ENCODE measurements at places on chromosomes 2 and 18. TPM values are rescaled to one million over a fixed set of nuclear protein-coding genes. Genes with fewer than 3 reads are reported as not detected.
A peak's percentile ranks its signal among the peaks of the same experiment; 100 is the strongest.

Gene KLF11
- 11.6 TPM for total RNA-seq

Gene HOXD1
- total RNA-seq: 15.4 TPM

Gene MYL12A
- total RNA-seq: 781 TPM

Gene SH3BP4
- total RNA-seq: 42.3 TPM

Gene GTF2A1L
- 0.09 TPM for total RNA-seq

Gene SLC35G4
- not detected for total RNA-seq

Gene CRYBA2
- total RNA-seq: not detected

GRCh38 chr2:226427538-226428307, 371.9 kb downstream of the IRS1 start:
- no peak for DNase-seq

DNA sequence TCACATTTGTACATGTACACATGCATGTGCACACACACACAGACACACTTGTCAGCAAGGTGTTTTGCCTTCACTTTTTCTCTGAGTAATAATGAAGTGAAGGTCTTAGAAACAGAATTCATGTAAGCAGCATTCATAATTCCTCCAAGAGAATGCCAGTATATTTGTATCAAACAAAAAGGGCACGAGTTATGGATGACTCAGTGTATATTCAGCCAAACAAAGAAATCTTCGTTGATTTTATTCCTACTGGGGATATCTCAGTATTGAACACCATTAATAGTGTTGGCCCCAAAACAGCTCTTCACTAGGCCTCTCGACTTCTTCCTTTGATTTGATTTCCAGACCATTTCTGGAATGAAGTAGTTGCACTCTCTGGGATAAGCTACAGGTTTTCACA, 125.3 kb downstream of the PIK3C3 start:
- no peak for DNase-seq

GRCh38 chr2:149040451-149040850, 2.0 kb downstream of the LYPD6B start:
- peak; percentile 43 for DNase-seq

- DNase-seq: no peak
Measured at GRCh38 chr2:188196343-188197008, 95.2 kb upstream of the GULP1 start.

DNA sequence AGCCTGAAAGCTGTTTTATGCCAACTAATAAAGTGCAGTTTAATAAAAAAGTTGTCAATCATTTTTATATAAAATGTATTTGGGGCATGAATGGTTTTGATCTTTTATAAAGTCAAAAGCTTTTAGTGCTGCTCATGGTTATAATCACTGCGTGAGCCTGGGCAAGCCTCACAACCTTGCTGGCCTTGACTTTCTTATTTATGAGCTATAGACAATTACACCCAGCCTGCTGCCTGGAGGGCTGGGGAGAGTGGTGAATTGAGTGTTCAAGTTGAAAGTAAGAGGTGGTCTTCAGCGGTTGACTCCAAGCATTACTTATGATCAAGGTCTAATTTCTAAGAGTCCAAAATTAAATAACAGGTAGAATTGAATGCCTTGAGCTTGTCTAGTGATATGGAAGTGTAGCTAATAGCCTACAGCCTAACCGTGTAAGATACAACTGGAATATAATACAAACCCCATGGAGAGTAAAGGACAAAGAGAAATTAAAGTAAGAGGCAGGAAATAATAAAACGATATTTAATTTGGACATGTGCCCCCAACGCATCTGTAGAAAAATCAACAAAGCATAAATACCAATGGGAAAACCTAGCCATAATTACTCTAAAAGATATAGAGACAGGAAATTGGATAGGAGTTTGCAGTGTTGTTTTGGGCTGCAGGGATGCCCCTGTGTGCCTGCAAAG, 106.0 kb upstream of the CYP1B1 start:
- no peak for DNase-seq

- no peak for DNase-seq
Measured at GRCh38 chr2:153354377-153354776, 124.2 kb downstream of the RPRM start.

DNA sequence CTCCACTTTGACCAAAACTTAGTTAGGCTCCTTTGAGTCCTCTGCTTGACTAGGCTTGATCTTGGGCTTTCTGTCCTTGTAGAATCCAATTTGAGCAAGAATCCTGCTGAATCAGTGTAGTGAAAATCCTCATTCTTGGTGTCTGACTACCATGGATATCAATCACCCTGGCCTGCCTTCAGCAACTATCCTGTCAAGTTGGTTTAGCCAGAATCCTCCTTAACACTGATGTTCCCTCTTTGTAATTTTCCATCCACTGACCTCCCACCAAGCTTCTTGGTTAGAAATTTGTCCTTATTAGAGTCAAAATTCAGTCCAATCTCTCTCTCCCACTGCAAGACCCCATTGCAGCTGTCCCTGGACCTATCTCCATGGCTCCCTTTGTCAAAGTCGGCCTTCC, 494 bp upstream of the RBM45 start:
- DNase-seq: no peak

DNA sequence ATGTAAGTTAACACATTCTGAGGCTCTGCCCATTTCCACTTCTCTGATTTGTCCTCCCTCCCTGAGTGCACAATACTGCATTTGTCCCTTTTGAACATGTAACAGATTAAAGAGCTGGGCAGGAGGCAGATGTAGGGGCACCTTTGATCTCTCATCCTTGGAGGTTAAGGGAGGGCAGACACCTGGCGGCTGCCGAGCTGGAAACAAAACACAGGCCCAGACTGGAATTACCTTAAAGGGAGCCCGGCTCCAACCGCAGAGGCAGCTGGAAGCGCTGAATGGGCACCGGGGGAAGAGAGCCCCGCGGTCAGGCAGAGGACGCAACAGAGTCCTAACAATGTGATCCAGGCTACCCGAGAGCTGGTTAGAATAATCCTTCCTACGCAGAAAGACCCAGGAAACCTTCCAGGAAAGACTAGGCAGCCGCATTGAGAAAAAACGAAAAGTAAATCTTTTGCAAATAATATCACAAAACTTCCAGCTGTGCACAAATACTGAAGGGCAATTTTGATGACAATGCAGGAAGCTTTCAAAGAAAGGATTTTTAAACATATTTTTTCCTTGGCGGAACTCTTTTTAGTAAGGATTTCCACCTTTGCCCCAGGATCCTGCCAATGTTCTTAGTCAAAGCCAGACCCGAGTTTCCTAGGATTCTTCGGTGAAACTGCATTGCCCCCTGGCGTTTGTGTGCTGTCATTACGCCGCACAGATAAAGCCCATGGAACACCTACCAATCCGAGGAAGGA, 216.0 kb downstream of the TGIF1 start:
- peak; percentile 96 for DNase-seq

- DNase-seq: no peak
Measured at GRCh38 chr2:1673160-1673944, 71.0 kb downstream of the PXDN start.

DNA sequence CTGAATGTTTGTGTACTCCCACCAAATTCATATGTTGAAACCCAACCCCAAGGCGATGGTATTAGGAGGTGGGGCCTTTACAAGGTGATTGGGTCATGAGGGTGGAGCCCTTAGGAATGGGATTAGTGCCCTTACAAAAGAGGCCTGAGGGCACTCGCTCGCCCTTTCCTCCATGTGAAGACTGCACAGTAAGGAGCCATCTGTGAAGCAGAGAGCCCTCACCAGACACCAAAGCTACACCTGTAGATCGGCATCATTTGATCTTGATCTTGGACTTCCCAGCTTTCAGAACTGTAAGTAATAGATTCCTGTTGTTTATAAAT, 62.9 kb upstream of the FZD7 start:
- no peak for DNase-seq

DNA sequence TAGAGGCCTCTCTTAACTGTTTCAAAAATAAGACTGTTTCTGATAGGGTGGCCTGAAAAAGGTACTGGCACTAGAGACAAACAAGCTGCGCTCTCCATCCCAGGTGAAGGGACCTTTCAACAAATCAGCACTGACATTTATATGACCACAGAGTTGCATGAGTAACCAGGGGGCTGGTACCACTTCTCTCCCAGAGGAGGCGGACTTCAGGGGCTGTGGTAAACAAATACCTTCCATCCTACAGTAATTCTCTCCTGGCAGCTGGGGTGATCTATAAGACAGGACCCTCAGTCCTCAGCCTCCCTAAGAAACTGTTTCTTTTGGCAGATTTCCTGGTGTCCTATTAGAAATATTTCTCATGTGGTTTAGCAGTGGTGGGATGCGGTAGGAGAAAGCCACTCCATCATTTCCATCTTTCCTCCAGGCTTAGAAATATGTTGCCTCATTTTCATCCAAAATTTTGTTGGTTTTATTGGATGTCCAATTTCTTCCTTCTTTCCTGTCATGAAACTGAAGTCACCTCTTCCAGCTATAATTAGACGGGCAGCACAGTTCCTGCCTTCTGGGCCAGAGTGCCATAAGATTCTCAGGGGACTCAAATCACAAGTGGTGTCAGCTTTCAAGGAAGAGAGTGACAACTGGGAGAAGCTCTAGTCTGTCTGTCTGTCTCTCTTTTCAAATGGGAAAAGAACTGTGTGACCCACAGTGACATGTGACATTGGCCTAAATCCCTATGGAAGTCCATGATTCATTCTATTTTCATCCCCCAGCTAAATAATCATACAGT, 96.4 kb downstream of the CYRIA start:
- DNase-seq: no peak

GRCh38 chr2:157428500-157429175, 15.3 kb downstream of the CYTIP start:
- no peak for DNase-seq

GRCh38 chr18:69002233-69002632, 204.4 kb downstream of the CCDC102B start:
- no peak for DNase-seq

- DNase-seq: no peak
Measured at GRCh38 chr18:24766376-24766775, 305.9 kb downstream of the HRH4 start.

- DNase-seq: no peak
Measured at GRCh38 chr2:227881866-227882517, 10.6 kb downstream of the DAW1 start.

DNA sequence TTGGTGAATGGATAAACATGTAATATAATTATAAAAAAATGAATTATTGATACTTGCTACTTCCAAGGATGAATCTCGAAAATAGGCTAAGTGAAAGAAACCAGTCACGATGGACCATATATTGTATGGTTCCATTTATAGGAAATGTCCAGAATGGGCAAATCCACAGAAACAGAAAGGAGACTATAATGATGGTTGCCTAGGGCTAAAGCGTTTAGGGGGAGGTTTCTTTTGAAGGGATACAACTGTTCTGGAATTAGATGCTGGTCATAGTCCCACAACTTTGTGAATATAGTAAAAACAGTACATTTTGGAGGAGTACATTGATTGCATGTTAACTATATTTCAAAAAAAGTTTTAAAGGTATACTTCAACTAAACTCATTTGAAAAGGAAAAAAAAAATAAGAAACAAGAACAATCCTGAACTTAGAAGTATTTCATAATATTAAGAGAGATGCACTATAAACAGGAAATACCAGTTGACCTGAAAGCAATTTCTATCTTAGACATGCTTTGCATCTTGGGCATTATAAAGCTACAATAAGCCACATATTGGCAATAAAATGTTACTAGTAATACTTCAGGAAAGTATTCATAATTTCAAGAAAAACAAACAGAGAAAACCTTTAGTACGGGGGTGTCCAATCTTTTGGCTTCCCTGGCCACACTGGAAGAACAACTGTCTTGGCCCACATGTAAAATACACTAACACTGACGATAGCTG, 130.0 kb downstream of the C2orf74 start:
- no peak for DNase-seq

GRCh38 chr2:126836761-126837679, 61.7 kb upstream of the TEX51 start:
- DNase-seq: no peak

DNA sequence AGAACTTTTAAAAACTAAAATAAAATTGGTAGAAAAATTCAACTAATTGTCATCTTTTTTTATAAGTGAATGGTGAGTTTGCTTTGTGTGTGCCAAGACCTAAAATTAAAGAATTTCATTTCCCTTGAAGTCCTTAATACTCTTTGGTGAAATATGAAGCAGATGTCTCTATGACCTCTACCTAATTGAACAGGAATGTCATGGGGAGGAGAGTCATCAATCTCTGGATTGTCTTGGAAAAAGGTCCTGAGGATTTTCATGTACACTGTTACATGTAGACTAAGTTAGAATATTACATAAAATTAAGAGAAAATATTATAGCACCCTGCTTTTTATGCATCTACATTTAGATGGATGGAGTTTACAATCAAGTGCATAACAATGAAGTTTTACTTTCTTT, 177.9 kb upstream of the LRP1B start:
- DNase-seq: no peak

DNA sequence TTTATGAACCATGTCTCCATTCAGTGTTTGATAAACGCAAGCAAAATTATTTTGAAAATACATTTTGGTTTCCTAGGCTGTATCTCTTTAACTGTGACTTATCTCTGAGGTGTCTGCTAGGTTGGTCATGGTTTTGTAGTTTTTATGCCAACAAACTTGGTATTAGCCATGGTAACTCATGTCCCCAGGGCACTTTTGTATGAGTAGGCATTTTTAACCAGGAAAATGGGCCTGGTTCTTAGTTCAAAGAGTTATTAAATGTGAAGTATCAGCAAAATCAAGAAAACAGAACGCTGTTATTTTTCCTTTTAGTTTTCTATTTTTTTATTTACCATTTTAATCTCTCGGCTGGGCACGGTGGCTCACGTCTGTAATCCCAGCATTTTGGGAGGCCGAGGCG, 179.3 kb upstream of the LHCGR start:
- DNase-seq: no peak

GRCh38 chr2:84897773-84898172, 7.7 kb upstream of the TMSB10 start:
- no peak for DNase-seq

DNA sequence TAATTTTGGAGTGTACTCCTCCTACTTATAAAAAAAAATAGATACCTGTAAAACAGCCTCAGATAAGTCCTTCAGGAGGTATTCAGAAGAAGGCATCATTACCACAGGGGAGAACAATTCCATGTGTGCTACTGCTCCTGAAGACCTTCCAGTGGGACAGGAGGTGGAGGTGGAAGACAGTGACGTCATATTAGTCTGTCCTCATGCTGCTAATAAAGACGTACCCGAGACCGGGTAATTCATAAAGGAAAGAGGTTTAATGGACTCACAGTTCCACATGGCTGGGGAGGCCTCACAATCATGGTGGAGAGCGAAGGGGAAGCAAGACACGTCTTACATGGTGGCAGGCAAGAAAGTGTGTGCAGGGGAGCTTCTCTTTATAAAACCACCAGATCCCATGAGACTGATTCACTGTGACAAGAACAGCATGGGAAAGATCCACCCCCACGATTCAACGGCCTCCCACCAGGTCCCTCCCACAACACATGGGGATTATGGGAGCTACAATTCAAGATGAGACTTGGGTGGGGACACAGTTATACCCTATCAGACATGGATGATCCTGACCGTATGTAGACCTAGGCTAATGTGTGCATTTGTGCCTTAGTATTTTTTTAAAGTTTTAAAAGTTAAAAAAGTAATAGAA, 98.4 kb downstream of the NDUFA10 start:
- DNase-seq: no peak

GRCh38 chr2:110650346-110650745, 27.5 kb downstream of the BUB1 start:
- no peak for DNase-seq

Data from dermis blood vessel endothelial cell (primary cell).